ENCODE measurements at places on chromosomes 12 and 14.

- DNase-seq: no peak
Observed at GRCh38 chr12:69173368-69173767, 66.0 kb upstream of the CPSF6 start.

- DNase-seq: no peak
Observed at GRCh38 chr14:91419044-91419397, 1.4 kb upstream of the CCDC88C start.

DNA sequence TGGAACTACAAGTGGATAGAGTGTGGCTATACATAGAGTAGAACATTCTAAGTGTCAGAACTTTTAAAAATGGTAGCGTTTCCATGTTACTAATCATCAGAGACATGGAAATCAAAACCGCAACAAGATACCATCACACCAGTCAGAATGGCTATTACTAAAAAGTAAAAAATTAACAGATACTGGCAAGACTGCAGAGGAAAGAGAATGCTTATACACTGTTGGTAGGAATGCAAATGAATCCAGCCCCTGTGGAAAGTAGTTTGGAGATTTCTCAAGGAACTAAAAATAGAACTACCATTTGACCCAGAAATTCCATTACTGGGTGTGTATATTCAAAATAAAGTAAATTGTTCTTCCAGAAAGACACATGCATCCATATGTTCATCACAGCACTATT lies 518.6 kb downstream of the NELL2 start:
- DNase-seq: no peak

- no peak for DNase-seq
Observed at GRCh38 chr14:51304438-51304837, 64.4 kb downstream of the TMX1 start.

GRCh38 chr12:130689408-130690405 lies 26.4 kb downstream of the RIMBP2 start:
- DNase-seq: no peak

DNA sequence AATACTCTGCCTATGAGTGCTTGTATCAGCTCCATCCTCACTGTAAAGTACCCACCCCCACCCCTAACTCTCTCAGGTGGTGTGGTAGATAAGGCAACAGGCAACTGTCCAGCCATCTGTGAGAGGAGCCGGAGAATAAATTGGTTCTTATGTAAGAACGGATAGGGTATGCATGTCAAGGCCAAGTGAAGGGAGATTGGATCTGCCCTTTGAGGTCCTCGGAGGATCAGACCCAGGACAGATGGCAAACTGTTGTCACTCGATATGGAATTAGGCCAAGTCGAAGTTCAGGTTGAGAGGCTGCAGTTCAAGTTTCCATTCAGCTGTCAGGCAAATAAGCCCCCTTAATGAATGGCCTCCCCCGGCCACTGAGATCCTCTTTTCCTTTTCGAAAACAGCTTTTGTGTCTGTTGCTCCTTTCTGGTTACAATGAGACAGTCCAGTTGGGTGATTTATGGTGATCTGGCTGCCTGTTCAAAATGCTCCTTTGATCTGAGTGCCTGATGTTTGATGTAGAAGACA lies 120.3 kb downstream of the VRK1 start:
- no peak for DNase-seq

DNA sequence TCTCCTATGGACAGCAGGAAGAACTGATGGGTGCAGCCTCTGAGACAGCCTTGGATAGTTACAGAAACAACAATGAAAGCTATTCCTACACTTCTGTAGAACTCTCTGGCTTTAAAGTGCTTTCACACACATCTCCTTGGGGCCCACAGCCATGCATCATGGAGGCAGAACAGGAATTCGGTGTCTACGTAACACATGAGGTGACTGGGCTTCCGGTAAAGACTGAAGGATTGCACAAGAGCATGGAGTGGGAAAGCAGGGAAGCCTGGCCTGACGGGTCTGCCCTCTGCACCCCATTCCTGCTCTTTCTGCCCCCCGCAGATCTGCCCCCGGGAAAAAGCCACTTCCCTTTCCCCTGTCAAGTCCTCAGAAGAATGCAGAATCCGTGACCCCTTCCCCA lies 82.6 kb downstream of the VWF start:
- DNase-seq: no peak

GRCh38 chr12:24705216-24705615 lies 243.7 kb downstream of the BCAT1 start:
- no peak for DNase-seq

- DNase-seq: no peak
Observed at GRCh38 chr12:127898616-127899015, 368.4 kb upstream of the TMEM132C start.

DNA sequence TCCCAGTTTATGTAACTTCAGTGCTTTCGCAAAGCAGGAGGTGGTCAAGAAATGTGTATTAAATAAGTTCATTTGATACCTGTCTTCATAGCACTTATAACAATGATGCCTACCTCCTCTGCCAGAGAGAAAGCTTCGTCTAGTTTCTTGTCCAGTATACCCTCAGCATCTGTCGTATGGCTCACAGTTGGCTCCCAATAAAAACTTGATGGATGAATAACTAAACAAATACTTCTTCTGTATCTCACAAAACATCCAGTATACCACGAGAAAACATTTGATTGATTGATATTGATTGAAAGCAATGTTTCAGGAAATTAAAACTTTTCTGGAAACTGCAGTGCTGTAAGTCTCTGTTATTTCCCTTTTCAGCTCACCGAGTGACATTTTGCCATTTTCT lies 26.9 kb upstream of the PTGDR start:
- no peak for DNase-seq

- DNase-seq: no peak
Observed at GRCh38 chr12:14611640-14612203, 44.0 kb upstream of the PLBD1 start.

DNA sequence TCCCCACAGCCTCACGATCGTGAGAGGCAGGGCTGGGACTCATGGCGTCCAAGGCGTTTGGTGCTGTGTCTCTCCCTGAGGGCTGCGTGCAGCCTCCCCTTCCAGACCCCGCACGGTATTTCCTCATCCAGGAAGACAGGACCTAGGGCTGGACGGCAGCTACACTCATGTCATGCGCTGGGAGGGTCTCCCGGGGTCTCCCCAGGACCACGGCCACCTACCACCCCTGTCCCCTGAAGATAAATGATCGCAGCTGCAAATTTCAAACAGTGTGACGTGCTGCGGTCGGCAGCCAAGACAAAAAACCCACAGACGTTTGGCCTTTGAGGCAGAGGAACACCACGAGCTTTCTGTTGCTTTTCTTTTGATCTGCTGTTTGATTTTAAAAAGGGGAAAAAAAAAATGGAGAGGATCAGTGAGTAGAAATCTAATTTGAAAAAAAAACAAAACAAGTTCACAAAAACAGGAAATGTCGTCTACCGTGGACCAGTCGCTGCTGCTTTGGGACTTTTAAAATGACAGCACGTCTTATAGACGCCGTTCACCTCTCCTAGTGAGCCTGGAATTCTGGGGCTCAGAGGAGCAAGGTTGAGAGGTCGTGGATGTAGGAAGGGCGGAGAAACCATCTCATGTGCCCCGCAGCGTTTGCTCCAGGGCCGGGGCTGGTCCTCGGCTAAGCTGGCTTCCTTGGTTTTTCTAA lies 237.6 kb downstream of the SLC41A2 start:
- peak; percentile 50 for DNase-seq

DNA sequence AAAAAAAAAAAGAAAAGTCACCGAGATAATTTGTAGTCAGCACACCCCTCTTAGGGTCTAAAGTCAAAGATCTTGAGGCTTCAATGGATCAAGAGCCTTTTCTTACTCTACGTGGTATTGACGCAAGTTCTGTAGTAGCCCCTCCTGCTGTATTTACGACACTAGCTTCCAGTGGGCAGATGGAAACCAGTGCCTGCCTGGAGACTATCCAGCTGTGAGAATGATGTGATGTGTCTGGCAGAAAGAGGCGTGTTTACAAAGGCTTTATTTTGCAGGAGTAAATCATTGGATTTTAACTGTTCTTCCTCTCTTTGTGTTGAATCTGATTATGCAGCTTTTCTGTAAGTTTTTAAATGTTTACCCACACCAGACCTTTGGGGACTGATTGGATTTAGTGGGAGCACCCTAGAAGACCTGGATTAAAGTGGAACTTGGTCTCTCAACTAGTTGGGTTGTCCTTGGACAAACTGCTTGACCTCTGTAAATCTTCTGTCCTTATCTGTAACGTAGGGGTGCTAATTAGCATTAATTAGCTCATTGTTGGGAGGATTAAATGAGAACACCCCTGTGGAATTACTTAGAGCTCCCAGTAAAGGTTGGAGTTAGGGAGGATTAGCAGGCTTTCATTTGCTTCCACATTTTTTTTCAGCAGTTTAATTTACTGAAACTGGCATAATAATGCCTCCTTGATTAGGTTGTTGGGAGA lies 72.4 kb downstream of the RASSF3 start:
- no peak for DNase-seq

GRCh38 chr12:61250303-61250702 lies 1009.9 kb upstream of the USP15 start:
- DNase-seq: no peak

DNA sequence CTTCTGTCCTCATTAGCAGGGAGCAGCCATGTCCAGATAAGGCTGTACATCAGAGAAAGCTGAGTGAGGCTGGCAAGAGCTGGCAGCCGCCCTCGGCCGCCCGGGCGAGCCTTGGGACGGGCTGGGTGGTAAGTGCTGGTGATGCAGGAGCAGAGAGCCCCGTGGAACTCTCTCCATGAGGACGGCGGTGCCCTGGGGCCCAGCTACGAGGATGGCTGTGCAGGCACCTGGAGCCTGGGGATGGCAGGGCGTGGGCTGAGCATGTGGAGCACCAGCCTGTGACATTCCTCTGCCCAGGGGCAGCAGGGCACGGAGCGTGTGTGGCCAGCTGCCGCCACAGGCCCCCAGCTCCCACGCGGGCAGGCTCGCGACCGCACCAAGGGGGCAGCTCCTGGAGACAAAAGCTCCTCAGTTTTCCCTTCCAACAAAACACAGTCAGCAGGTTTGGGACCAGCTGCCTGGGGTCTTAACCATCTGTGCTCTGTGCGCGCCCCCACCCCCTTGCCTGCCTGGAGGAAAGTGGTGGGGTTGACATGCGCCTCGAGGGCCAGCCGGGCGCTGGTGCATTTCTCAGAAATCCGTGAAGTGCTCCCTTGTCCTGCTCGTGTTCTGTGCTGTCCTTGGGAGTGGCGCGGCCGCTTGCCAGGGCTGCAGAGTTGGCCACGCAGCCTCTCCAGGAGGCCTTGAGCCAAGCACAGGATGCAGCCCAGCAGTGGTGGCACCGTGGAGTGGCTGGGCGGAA lies 21.4 kb downstream of the PACS2 start:
- DNase-seq: no peak

DNA sequence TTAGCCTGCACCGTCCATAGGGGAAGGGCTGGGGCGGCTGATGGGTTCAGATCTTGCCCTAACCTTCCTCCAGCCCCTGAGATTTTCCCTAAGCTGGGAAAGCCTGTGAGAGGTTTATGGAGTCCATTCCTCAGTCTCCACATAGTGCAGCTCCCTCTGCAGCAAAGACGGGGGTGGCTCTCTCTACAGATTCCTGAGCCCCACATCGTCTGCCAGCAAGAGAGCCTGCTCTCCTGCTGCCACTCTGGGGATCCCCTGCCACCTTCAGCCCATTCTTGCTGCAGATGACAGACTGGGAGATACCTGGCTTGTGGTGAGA lies 3.1 kb downstream of the SMIM41 start:
- no peak for DNase-seq

DNA sequence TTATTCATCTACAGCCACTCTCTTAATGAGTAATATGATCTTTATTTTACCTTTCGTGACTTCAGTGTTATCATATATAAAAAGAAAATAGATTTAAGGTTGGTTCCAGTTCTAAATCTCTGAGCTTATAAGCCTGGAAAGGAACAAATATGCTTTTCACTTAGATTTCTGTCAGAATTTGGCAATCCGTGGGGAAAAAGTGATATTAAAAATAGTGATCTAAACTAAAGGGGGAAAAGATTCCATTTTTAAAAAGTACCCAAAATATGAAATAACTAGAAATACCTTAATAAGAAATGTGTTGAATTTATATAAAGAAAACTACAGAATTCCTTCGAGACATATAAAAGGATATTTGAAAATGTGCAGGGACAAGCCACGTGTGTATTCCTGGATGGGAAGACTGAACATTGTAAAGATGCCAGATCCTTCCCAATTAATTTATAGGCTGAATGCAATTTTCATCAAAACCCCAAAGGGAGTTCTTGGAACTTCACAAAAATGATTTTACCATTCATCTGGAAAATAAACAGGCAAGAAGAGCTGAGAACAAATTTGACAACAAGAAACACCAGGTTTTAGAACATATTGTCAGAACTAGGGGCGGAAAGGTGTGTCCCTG lies 142.5 kb downstream of the EFCAB11 start:
- no peak for DNase-seq

GRCh38 chr12:54991991-54992375 lies 7.4 kb upstream of the TESPA1 start:
- no peak for DNase-seq

DNA sequence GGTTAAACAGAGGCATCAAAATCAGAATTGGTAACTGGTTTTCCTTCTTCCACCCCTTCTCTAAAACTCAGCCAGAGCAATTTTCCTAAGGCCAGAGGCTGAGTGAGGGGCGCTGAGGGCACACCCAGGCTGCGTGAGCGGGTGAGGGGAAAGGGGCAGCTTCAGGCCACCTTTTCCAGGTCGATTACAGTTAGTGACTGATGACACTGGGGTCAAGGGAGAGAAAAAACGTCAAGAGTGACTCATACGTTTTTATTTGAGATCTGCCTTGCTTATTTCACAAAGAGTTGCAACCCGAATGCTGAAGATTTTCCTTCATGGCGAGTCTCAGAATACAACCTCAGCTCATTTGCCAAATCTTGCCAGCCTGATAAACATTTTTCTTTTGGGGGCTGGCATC lies 46.7 kb upstream of the EVL start:
- DNase-seq: no peak

DNA sequence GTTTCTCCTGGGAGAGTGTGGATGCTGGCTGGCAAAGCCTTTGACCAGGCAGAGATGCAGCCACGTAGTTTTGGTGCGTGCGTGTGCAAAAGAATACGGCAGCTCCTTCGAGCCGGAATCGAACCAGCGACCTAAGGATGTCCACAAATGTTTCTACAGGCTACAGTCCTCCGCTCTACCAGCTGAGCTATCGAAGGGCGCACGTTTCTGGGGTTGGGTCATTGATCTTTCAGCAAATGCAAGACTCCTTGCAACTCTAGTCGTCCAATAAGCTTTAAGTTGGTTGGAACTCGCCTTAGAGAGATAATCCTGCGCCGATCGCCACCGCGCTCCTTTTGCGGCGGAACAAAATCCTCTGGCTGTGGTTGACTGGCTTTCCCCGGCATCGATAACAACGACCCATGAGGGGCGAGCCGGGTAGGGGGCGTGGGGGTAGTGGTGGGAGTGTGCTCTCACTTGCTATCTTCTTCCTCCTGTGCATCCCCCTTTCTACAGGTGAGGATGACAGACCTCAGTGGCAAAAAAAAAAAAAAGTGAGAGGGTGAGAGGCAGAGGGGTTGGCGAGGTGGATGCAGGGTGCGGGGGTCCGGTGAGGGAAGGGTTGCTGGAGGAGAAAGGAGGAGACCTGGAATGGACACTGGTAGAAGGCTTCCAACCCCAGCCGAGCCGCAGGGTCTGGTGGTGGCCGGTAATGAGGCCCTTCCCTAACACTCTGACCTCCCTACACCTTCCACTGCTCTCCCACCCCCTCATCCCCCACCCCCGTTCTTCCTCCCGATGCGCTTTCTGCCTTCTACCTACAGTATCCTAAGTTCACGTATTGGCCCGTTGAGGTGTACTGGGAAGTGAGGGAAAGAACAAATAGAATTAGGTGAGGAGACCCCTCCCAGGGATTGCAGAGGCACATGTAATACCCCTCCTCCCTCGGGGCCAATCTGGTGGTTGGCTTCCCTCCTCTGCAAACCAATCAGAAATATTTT lies 11.8 kb upstream of the OR6S1 start:
- DNase-seq: no peak

Data from memory B cell (primary cell).